ENCODE measurements at places on chromosomes 13 and 19. TPM values are rescaled to one million over a fixed set of nuclear protein-coding genes. Genes with fewer than 3 reads are reported as not detected.

DNA sequence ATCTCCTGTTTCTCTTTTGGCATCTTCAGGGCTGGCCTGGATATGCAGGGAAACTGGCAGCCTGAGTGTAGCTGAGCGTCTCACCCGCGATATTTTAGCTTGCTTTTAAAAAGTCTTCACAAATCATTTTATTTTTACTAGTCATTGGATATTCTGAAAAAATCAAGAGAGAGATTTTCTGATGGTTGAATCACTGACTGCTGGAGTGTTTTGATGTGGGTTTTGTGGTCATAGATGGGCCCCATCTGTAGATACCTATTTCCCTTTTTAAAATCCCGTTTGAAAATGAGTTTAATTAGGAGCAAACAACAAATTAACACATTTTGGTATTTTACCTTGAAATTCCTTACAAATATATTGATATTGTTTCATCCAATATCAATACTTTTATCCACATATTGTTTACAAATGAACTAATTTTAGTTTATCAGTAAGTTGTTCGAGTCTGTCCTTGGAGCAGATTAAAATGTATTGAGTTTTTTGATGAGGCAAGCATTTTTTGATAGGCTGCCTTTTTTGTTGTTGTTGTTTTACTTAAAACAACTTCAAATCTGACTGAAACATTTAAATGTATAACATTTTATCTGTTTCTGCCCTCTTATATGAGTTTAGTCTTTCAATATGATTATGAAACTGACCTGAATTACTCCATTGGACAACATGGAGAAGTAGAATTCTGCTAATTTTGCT lies 21.5 kb upstream of the OXGR1 start:
- DNase-seq, result no peak

DNA sequence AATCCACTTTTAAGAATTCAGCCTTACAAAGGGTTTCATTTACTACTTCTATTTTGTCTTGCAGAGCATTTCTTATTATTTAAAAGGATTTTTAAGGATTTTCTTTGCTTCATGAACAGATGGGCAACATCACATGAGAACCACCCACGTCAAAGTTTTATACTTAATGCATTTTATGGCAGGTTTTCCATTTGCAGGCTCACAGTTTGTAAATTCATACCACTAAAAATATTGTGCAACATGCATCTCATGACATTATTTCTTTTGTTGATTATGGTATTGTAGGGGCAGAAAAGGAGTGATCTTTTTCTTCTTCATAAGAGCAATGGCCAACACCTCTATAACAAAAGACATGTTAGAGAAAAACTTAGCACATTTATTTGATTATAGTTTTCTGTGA lies 554.0 kb upstream of the SPRY2 start:
- no peak for DNase-seq

DNA sequence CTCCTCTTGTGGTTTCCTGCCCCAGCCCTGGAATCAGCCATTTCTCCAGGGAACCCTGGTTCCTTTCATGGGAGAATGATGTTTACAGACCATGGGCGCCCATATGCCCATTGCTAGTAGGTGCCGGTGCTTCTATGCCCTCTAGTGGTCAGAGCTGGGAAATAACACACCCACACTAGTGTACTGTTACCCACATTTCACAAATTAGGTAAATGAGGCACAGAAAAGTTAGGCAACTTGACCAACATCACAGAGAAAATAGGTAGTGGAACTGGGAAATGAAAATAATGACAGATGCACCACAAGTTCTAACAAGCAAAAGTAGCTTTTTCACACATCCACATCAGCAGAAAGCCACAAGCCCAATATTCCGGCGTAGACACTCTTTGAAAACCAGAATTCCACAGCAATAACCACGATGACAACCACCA lies 1.3 kb upstream of the CEACAM3 start:
- peak; percentile 18 for DNase-seq

- no peak for DNase-seq
Measured at GRCh38 chr13:49421391-49421790, 22.5 kb downstream of the CAB39L start.

DNA sequence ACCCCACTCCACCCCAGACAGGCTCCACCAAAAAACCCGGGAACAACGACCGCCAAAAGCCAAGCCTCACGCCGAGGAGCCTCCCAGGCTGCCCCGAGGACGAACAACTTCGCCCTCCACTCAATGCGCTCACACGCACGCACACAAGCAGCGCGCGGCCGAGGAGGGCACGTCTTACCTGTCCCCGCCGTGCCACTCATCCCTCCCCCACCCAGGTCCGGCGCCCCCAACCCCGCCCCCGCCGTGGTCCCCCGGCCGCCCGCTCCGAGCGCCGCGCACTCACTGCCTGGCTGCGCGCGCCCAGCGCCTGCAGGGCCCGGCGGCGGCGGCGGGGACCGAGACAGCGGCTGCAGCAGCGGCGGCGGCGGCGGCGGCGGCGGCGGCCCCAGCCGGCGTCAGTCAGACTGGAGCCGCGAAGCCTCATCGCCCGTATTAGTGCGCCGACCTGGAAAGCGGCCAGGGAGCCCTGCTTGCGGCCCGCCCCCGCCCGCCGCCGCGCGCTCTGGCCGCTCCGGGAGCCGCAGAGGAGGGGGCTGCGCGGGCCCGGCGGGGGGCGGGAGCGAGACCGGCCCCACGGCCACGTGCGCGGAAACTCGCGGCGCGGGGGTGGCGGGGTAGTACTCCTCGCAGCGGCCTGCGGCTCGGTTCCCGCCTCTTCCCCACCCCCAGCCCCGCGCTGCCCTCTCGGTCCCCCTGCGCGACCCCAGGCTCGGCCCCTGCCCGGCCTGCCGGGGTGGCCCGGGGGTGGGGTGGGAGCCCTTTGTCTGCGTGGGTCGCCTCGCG lies at the start of gene SMAD9:
Gene SMAD9 (minus strand): TSS at position 406 of the 783 bp plus-strand sequence. CDS start 40,549 bp downstream, outside the sequence.
- DNase-seq, result peak; percentile 76

- peak; percentile 66 for DNase-seq
Measured at GRCh38 chr19:38693380-38694223, 46.2 kb downstream of the ACTN4 start.

DNA sequence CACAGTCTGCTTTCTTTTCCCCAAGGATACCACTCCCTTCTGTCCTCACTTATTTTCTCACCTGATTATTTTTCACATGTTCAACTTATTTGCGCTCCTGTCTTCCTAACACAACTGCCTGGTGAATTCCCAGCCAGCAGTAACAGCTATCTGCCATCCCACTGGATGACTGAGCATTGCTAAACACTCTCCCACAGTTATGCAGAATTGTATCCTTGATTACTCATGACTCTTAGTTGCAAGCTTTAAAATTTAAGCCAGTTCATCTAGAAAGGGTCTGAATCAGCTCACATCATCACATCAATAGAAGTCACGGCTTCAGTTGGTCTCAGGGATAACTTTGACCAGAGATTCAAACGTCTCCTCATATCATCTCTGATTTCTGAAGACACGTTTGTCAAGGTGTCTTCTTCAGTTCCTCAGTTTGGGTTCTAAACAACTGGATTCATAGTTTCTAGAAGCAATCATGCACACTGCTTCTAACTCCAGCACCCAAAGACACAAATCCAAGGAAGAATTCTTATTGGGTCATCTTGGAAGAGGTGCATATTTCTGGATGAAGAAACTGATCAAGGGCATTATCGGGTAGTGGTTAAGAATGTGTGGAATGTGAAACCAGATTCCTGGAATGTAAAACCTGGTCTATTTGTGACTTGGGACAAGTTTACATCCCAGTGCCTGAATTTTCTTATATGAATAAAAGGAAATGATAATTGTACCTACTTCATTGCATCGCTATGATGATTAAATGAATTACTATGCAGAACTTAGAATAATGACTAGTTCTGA lies 13.9 kb upstream of the DACH1 start:
- DNase-seq, result no peak

DNA sequence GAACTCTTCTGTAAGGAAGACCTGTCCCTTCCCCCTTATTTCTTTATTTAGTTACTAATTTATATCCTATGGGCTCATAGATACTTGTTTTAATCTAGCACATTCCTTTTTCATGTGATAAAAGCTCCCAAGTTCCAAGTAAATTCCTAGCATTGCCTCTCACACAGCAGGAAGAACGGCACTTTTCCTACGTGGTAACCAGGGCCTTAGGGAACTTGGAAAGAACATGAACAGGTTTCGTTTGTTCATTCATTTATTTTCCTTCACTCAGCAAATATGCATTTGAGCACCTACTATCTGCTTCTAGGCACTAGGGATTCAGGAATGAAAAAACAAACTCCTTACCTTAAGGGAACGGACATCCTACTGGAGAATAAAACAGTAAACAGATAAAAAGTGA lies 125.1 kb downstream of the SIPA1L3 start:
- DNase-seq, result no peak

- DNase-seq, result no peak
Measured at GRCh38 chr19:33199441-33200265, 5.5 kb downstream of the LRP3 start.

DNA sequence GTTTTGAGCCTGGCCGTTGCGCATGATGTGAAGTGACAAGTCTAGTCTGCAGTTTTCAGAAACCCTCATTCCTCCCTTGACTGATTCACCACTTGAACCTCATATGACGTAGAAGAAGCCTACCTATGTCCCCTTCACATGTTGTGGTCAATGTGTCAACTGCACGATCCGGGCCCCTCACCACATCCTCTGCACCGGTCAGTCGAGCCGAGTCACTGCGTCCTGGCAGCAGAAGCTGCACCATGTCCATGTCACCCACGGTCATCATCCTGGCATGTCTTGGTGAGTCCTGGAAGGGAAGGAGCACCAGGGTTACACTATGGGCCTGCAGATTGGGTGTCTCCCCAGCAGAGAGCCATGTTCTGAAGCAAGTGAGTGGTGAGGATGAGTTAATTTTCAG lies at the start of gene KIR2DL4:
Gene KIR2DL4 (plus strand): TSS at position 201 of the 400 bp plus-strand sequence. CDS start 42 bp downstream, at position 243.
- DNase-seq, result no peak

- peak; percentile 97 for DNase-seq
Measured at GRCh38 chr13:50123862-50124535, 108.8 kb downstream of the KCNRG start.

DNA sequence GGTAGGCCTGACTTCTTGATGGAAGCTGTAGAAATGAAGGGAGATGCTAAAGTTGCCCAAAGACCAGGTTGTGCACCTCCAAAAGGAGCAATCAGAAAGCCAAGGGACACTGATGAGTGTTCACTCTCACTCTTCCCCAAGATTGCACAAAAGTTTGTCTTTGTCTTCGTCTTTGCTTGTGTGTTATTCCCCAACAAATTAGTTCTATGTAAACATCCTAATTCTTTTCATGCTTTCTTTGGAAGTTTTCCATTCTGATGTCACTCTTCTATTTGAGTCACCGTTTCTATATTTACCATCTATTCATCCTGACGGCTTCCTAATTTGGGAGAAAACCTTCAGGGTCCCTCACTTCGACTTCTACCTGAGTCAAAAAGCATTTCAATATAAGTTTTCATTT lies 3.7 kb upstream of the TMEM272 start:
- no peak for DNase-seq

DNA sequence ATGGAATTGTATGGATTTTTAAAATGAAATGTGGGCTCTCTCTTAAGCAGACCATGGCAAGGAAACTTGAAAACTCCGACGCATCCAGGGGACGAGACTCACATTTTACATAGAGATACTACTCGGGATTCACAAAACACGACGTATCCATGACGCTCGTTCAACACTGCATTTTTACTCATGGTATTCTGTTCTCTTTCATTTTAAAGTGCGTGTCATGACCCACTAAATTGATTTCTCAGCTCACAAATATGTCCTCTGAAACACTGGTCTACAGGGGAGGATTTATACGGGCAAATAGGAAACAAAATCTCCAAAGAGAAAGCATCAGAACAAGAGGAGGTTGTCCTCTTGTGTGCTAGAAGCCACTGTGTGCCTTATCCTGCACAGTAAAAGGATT lies 523.5 kb downstream of the MYO16 start:
- DNase-seq, result no peak

DNA sequence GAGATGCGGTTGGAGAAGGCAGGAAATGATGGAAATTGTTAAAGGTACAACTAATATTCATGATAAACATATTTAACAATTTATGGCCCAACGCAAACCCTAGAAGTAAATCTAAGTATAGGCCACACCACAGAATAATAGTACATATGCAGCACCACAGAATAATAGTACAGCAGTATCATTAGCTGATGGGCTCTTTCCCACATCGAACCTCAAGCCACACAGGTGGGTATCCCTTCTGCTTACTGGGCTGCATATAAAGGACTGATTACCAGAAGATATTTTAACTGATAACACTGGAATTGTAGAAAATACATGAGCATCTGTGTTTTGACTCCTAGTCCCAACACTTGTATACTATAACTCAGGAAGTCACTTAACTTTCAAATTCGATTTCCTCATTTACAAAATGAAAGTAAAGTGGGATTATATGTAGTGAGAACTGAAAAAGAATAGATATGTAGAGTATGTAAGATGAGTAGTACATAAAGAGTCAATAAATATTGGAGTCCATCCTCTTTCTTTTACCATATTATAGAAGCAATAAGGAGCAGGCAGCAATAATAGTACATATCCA lies 91.5 kb downstream of the TSC22D1 start:
- DNase-seq, result no peak

DNA sequence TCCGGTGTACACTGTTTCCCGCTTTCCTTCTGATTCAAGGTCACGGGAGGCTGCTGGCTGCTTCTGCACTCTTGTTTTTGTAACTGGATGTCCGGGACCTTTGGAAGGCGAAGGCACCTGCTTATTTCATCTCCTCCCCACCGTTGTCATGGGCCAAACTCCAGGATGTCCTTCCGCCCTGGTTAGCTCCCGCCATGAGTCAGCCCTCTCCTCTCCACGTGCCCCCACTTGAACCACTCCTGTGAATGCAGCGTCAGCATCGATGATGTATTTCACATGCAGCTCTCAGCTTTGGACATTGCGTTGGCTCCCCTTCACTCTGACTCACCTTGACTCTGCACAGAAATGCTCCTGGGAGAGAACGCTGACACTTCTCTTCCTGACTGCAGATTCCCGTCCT lies 5.5 kb upstream of the GALP start:
- peak; percentile 26 for DNase-seq

DNA sequence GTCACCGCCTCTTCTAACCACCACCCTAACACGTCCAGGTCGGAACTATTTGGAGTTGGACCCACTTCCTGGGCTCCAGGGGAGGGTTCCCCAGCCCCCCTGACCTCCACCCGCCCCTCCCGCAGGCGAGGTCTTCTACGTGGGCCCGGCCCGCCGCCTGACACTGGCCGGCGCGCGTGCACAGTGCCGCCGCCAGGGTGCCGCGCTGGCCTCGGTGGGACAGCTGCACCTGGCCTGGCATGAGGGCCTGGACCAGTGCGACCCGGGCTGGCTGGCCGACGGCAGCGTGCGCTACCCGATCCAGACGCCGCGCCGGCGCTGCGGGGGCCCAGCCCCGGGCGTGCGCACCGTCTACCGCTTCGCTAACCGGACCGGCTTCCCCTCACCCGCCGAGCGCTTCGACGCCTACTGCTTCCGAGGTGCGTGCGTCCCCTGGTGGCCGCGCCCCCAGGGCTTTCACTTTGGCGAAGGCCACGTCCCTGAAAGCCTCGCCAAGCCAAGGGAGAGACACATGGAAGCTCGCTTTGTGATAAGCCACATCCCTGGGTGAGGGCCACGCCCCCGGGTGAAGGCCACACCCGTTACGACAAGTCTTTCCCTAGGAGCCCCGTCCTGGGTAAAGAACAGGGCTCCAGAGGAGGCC lies 13.2 kb downstream of the NCAN start:
- peak; percentile 26 for DNase-seq

The TPTE2 gene
- total RNA-seq, result not detected

The ZFP14 gene
- 3.5 TPM for total RNA-seq

The OR4F17 gene
- not detected for total RNA-seq

The STX10 gene
- total RNA-seq, result 20.1 TPM

The ZNF799 gene
- total RNA-seq, result 2.1 TPM

The SUPT20H gene
- 23.9 TPM for total RNA-seq

The KLK15 gene
- not detected for total RNA-seq

The ZNF761 gene
- 4.2 TPM for total RNA-seq

The ETV2 gene
- 0.55 TPM for total RNA-seq
